ENCODE measurements at places on chromosomes 4 and X.
A peak's percentile ranks its signal among the peaks of the same experiment; 100 is the strongest.

- no peak for DNase-seq
Observed at GRCh38 chrX:108000751-108001150, 18.6 kb upstream of the TEX13B start.

GRCh38 chr4:156999175-156999517 lies 27.5 kb upstream of the PDGFC start:
- peak; percentile 24 for DNase-seq

- DNase-seq, result no peak
Observed at GRCh38 chr4:76570141-76570973, 135.3 kb downstream of the SHROOM3 start.

DNA sequence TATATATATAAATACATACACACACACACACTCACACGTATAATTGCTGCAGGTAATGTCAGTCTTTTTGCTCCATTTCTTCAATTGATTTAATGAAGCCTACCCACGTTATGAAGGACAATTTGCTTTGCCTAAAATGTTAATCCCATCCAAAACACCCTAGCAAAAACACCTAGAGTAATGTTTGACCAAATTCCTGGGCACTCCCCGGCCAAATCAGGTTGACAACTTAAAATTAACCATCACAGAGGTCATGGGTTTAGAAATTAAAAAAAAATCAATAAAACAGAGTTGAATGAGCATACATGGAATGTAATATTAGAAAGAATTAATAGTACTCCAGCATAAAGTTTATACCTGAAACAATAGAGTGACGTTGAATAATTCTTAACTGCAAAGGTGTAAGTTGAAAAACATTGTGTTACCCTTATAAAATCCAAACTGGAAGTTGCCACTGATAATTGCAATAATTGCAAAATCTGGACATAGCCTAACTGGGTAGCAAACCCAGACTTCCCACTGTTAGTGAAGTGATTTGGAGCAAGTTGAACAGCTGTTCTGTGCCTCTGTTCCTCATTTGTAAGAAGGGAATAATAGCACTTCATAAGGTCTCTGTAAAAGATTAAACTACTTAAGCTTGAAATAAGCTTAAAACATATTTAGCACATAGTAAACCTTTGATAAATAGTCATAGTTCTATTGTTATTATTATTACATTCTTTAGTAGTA lies 2120.5 kb downstream of the PCDH7 start:
- DNase-seq, result no peak

DNA sequence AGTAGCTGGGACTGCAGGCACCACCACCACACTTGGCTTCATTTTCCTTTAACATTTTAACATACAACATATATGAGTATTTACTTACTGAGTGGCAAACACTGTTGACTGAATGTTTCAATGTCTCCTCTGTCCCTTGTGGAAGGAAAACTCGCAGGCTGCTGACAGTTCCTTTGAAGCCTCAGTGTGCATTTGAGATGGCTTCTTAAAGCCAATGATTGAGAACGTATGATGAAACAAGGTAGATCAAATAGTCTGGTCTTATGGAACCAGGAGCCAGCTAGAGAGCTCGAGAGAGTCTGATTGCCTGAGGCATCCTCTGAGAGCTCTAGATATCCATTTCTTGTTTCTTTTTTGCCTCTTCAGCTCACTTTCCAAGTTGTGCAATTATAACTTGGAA lies 43.0 kb upstream of the PDLIM3 start:
- no peak for DNase-seq

DNA sequence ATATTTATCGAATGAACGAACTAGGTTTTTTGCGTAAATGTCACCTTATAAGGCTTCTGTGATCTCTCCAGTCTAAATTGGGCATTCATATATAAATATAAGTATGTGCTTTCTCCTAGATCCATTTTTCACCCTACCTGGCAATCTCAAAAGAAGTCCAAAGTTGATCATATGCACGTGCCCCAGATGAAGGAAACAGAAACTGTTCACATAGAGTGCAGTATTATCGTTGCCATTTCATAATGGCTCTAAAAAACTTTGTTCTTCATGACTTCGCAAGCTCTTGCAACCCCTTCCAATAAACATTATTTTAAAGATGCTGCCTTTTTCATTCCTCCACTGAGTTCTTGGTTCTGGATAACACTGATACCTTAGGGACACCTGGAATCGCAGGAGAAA lies 708 bp downstream of the INTS12 start:
- DNase-seq, result no peak

DNA sequence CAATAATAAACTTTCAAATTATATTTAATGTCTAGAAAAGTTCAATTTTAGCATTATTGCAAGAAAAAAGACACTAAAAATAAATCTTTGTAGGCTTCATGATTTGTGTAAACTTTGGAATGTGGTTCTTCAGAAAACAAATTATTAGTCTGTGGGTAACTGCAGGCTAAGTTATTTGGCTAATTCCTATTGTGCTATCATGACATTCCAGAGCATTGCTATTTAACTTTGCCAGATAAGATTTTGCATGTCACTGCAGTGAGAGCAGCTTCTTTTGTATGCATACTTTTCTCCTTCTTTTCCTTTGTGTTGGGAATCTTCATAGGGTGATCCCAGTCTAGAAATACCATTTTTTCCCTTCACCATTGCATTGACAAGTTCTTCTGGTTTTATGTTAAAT lies 130.0 kb downstream of the AWAT2 start:
- no peak for DNase-seq

DNA sequence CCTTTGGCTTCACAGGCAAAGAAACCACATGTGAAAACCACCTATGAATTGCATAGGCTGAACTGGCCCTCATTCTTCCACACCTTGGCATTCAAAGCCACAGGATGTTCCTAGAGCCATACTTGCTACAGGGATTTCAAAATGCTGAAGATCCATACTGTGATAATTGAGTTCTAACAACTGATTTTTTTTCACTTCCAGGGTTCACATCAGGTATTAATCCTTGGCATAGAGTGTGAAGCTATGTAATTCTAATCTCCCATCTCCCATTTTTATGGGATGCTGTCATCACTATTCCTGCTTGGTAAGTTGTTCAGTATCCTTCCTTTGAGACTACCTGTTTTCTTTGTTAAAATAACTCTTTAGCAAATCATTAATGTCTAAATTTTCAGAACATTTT lies 1569.2 kb upstream of the ADGRL3 start:
- no peak for DNase-seq

Data from inflammatory macrophage treated with lipopolysaccharide for 1 hour (primary cell).